HCEC 1CT (cell line): ENCODE measurements at places on chromosomes 6 and 20.

- no peak for DNase-seq
Observed at GRCh38 chr20:47727170-47727880, 58.0 kb downstream of the SULF2 start.

GRCh38 chr6:31778999-31779885 is 2.1 kb upstream of the VWA7 start:
- DNase-seq = no peak

DNA sequence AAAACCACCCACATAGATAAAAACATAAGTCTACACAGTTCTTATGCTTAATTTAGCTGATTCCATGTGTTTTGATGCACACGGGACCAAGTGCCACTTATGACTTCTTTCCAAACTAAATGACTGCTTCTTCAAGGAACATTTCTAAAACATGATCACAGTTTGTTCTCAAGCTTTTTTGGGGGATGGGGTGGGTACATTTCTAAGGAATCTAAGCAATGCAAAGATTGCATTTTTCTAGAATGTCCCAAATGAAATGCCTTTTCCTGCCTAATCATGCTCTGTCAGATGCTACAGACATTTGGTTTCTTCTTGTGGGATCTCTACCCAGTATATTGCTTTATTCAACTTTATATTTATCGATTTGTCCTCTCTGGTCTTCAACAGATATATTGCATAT is 496.8 kb upstream of the JAG1 start:
- no peak for DNase-seq

DNA sequence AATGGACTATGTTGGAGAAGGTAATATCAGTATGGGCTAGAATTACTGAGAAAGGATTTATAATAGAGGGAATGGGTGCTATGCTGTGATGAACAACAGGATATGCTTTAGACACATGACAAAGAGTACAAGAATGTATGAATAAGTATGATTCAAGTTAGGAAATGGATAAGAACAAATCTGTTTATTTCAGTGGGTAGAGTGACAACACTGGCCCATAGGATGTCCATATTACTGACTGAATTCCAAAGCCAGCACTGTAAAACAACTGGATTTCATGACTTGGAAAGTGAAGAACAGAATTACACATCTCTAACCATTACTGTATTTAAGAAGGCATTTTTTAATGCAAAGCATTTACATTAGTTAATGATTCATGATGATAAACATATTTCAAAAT is 35.9 kb downstream of the EPM2A start:
- DNase-seq = peak; percentile 94

DNA sequence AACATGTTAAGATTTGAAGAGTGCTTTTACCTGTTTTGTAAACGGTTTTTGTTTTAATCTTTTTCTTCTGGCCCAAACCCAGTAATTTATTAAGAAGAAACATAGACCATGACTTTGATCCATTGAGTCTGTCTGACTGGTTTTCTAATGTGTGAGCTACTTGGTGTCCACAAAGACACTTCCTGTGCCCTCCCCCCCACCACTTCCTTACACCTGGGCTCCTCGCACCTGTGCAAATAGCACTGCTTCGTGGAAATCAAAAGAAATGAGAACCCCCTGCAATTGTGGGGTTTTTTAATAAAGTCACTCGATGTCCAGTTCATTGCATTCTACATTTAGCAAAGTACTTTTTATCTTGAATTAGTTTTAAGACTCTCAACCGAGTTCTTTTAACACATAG is 65.5 kb downstream of the SMOC2 start:
- DNase-seq = no peak

DNA sequence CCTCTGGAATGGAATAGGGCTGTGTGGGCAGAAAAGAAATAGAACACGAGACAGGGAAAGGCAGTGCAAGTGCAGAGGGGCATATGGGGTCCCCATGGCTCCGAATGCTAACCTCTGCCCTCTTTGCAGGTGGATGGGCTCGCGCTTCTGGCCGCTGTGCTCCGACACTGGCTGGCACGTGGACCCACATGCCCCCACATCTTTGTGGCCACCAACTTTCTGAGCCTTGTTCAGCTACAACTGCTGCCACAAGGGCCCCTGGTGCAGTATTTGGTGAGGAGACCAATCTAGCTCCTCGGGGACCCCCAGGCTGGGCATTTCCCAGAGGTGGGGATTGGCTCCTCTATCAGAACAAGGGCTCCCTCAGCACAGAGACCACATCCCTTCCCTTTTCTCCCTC is 1.1 kb upstream of the SAPCD1 start:
- no peak for DNase-seq

GRCh38 chr20:7606941-7607340 is 333.3 kb downstream of the HAO1 start:
- no peak for DNase-seq

DNA sequence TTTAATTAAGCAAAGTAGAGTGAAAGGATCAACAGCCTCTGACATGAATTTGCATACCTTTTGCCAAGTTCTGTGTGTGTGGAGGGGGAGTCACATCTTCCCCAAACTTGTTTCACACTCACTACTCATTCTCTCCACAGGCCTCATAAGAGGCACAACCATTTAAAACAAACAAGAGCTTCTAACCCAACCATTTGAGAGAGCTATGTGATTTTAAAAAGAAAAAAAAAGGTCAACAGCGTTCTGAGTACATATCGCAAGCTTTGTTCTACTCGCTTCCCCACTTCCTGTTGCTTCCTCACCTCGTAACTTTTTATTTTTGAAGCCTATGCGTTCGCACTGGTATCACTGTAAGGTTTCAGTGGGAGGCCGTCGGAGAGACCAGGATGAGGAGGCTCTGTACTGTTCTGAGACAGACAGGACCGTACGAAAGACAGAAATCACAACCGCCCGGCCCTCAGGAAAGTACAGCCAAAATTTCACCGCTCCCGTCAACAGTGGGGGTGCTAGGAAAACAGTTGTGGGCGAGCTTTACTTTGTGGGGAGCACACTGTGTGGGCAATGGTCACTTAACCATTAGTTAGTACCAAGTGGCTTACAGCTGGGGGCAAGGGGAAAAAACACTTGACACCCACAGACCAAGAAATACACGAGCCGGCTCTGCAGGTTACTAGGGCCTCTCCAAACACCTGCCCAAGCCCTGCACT is 61.3 kb downstream of the TRERF1 start:
- no peak for DNase-seq

- no peak for DNase-seq
Observed at GRCh38 chr6:46219661-46220060, 48.9 kb upstream of the ENPP5 start.

- DNase-seq = no peak
Observed at GRCh38 chr6:99132026-99132635, 184.4 kb upstream of the FBXL4 start.

DNA sequence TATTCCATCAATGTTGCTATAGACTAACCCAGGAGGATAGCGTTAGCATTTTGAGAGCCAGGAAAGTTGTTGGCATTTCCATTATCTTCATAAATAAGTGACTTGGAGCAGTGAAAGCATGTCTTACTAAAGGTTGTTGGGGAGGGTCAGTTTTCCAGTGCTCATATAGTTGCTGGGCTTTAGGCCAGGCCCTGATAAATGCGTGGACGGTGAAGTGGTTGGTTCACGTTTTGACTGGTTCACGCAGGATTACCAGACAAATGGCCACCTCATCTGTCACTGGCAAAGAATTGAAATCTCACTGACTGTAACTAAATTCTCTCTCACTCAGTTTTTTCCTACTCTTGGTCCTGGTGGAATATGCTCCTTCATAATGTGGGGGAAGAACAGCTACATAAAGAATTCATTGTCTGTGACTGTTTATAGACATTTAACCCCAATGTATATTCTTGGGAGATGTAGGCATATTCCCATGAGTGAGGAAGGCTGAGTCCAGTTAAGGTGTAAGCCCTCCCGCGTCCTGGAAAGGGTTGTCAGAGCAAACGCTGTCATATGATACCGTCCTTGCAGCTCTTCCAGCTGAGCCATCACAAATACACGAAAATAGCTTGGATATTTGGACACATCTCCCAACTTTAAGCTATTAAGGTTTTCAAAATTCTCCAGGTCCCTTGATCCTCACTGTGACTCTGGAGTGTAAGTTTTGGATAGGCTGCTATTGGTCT is 27.8 kb downstream of the LRRC1 start:
- DNase-seq = no peak

- peak; percentile 65 for DNase-seq
Observed at GRCh38 chr6:133756078-133756695, 132.7 kb upstream of the TCF21 start.

DNA sequence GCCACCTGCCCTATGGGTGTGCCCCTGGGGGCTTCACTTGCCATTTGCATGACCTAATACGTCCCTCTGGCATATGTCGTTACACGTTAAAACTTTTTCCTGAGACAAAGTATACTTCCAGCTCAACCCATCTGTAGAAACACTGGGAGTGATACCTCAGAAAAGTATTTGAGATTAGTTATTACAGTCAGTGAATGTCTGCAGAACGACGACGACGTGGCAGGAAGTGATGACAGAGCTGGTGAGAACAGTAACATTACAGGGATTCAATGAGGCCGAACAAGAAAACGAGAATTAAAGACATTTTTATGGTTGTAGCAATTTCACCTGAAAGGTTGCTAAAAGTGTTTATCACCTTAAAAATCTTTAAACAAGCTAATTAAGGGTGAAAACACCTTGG is 40.2 kb downstream of the SASH1 start:
- no peak for DNase-seq

DNA sequence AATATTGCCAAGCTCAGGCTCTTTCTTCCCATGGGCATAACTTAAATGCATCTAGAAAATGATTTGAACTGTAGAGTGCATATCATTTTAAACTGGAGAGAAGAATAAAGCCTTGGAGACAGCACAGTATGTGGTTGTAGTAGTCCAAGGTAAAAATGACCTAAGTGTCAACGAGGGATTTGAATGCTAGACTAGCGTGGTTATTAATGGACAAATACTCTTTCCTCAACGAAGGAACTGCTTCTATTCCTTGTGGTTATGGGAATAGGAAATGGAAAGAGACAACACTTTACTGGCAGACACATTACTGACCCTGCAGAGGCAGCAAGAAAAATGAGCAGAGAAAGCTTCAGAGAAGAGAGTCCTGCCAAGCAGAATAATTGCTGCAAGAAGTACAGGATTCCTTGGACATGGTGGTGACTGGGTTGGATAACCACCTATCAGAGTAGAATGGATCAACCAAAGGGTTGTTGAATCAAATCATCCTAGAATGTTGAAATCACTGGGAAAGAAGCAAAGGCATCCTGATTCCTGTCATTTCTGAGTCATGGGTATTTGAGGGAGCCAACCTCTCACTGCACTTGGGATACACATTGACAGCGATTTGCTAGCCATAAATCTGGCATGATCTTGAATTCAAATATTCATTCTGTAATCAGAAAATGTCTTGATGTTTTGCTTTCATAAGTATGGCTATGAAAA is 258.1 kb upstream of the EPHA7 start:
- DNase-seq = no peak

GRCh38 chr6:135002229-135002844 is 52.3 kb downstream of the HBS1L start:
- DNase-seq = peak; percentile 14

DNA sequence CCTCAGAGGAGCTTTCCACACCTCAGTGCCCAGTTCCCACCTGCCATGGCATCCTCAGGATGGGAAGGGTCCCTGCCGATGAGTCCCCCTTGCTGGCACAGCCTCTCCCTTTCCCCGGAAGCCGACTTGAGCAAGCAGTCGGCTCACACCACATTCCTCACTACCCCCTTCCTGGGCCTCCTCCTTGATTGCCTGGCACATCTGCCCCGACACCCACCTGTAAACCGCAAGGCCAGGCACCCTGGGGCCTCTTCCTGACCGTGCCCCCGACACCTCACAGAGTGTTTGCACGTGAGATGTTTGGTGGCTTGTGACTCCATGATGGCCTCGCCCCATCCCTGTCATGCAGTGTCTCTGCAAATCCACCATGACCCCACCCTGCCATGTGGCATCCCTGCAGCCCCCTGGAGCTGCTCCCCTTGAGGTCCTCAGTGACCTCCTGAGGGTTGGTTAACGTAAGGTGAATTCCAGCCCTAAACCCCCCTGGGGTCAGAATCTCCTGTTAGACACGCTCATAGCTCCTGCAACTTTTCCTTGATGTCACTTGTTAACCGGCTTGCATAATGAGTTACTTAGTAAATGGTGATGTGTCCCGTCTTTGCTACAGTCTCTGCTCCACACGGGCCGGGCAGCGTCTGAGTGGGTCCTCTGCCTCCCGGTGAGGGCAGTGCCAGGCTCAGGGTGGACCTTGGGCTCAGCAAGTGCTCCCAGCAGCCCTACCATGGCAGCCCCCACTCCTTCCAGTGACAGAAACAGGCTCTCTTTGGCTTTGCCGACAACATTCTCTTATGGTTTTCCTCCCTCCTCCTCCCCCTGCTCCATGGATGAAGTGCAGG is 115.9 kb upstream of the FRMD1 start:
- DNase-seq = no peak

DNA sequence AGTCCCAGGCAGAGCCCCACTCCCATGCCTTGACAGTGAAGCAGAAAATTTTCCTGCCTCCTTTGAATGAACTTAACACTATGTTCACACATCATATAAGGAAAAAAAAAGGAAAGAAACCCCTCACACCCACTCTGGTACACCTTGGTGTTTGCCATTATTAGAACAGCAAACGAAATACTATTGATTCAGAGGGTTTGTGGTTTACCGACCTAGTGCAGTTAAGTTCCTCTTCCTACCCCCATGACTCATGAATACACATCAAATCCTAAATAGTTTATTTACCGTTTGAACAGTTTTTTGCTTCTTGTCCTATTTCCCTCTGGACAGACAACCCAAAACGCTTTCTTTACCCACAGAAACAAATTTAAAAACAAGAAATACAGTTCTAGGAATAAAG is 237.7 kb downstream of the FOXA2 start:
- no peak for DNase-seq

DNA sequence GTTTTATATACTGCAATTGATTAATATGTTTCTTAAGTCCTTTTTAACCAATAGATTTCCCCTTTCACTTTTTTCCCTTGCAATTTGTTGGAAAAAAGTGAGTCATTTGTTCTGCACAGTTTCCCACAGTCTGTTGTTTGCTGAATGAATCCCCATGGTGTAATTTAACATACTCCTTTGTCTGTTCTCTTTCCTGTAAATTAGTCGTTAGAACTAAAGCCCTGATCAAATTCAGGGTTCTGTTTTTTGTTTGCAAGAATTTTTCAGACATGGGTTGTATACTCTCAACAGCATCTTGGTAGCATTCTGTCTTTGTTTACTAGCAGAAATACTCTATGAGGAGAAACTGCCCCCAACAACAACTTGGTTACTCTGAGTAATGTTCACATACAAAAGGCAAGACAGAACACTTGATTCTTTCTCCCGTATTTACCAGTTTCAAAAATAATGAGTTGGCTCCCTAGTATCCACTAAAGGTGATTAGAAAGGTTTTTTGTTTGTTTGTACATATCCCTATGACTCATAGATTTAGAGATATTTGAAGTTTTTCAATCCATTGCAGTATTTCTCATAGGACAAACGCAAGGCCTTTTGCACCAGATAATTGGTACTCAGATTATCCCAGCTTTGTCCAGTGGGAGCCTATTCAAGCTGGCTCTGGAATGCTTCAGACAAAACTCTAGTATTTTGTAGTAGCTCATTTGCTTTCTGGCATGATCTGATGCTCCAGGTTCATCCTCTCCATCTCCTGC is 16.5 kb downstream of the BLOC1S5 start:
- peak; percentile 43 for DNase-seq

GRCh38 chr6:82033631-82034211 is 213.8 kb downstream of the IBTK start:
- DNase-seq = no peak
